T-helper 22 cell (primary cell): ENCODE measurements at places on chromosomes 2 and 18.

GRCh38 chr2:109253217-109253616, 124.2 kb downstream of the SH3RF3 start:
- DNase-seq = no peak

GRCh38 chr2:105576050-105576439, 168.7 kb upstream of the NCK2 start:
- DNase-seq = no peak

- no peak for DNase-seq
Observed at GRCh38 chr2:143807192-143807591, 678.0 kb downstream of the ARHGAP15 start.

- DNase-seq = no peak
Observed at GRCh38 chr18:36519358-36519757, 221.8 kb downstream of the FHOD3 start.

DNA sequence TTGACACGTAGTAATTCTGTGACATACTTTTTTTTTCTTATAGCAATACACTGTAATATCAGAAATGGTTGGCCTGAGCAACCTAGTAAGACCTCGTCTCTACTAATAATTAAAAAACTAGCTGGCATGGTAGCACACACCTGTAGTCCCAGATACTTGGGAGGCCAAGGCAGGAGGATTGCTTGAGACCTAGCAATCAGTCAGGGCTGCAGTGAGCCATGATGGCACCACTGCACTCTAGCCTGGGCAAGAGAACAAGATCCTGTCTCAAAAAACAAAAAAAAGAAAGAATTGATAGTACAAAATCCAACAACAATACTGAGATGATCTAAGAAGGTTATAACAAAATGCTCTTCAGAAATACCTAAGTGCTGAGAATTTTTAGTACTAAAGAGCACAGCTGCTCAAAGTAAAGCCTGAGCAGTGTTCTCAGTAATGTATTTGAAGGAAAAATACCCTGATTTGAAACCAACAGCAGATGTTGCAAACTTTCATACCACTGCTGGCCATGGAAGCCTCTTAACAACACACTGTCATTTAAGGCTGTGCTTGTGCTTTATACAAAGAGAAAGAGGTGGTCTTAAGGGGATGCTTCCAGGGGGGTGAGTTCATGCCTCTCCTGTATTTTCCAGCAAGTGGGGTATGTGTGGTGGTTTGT, 132.6 kb upstream of the CDCA7 start:
- no peak for DNase-seq

DNA sequence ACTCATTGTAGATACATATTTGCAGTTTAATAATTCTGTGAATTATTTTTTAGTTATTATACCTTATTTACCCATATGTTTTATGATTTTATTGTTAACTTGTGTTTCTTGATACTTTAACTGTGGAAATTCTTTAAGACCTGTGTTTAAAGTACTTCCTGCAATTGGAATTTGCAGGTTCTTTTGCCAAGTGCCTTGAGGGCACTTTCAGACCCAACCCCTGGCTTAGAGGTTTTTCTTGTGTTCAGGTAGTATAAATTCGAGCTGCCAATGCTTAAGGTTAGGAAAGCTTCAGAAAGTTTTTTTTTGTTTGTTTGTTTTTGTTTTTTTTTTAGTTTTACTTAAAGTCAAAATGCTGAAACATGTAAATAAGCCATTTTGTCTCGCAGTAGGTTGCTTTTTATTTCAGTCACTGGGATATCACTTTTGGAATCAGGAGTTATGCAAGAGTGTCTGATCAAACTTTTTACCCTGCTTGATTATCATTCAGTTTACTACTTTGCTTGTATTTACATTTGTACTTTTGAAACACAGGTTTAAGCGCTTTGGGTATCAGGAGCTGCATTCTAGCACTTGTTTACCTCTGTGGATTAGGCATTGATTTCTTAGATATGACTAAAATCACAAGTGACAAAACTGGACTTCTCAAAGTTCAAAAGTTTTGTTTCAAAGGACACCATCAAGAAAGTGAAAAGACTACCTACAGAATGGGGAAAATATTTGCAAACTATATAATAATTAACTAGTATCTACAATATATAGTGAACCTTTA, 31.8 kb downstream of the TDRD15 start:
- DNase-seq = no peak

DNA sequence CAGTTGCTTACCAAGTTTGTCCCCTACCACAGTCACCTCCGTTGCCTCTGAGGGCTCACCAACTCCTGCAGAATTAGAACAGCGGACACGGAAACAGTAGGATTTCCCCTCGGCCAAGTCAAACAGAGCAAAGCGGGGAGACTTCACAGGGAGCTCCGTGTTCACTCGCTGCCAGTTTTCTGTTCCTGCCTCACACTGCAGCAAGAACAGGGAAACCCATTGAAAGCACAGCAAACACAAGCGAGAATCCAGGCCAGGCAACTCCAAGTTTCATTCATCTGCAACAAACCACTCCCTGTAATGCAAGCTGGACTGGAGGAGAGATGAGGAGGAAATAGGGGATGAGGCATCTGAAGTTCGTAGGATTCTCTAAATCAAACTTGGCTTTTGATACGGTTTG, 84.2 kb downstream of the MYOM1 start:
- no peak for DNase-seq

DNA sequence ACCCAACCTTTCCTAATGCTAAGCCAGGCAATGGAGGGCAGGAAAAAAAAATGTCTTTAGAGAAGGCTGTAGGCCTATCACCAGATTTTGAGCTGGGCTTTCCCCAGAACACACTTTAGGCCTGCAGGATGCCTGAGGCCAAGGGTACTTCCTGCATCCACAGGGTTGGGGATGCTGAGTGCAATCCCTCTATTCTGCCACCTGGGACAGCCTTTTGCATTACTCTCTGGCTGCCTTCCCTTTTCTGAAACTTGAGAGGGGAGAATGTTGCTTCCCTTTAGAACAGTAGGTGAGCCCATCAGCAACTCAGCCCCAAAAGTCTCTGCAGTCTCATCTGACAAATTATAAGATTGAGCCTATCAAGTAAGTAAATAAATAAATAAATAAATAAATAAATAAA, 195.2 kb downstream of the SLC8A1 start:
- no peak for DNase-seq

- no peak for DNase-seq
Observed at GRCh38 chr2:60285626-60286316, 267.7 kb downstream of the BCL11A start.

GRCh38 chr18:70069965-70070364, 122.3 kb upstream of the CD226 start:
- no peak for DNase-seq

- DNase-seq = peak; percentile 11
Observed at GRCh38 chr2:20962939-20963557, 80.8 kb downstream of the APOB start.

DNA sequence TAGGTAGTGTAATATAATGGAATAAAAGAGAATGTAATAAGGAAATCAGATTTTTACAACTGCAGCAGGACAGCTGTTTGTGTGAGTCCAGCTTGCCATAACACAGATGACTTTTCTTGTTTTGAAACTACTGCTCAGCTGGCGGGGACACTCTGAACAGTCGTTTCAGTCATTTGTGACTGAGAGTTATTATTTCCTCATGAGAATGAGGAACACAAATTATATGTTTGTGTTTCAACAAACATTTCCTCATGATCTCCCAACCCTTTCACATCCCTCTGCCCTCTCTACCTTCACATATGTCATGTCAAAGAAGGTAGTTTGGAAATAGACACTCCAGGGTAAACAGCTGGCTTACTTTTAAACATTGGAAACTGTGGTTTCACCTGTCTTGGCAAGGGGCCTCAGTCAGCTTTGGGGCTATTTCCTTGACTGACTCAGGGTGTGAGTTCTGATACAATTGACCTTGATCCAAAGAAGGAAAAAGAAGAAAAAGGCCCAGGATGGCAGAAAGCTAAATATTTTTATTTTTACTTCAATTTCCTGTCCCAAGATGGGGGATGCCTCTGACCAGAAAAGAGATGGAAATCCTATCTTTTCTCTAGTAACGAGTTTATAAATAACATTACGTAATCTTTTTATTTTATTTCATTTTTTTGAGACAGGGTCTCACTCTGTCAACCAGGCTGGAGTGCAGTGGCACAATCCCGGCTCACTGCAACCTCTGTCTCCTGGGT, 593 bp downstream of the SP140L start:
- no peak for DNase-seq

GRCh38 chr2:11554399-11554716, 20.5 kb downstream of the GREB1 start:
- no peak for DNase-seq

- DNase-seq = no peak
Observed at GRCh38 chr18:68215931-68216330, 499.0 kb downstream of the TMX3 start.

GRCh38 chr2:146370826-146371225, 1474.0 kb upstream of the ACVR2A start:
- no peak for DNase-seq

GRCh38 chr18:48640566-48641270, 101.9 kb downstream of the CTIF start:
- no peak for DNase-seq

GRCh38 chr2:189729430-189729829, 33.2 kb downstream of the OSGEPL1 start:
- no peak for DNase-seq

- no peak for DNase-seq
Observed at GRCh38 chr2:152464851-152465470, 130.0 kb downstream of the FMNL2 start.

- DNase-seq = no peak
Observed at GRCh38 chr2:486371-486770, 190.8 kb downstream of the TMEM18 start.

DNA sequence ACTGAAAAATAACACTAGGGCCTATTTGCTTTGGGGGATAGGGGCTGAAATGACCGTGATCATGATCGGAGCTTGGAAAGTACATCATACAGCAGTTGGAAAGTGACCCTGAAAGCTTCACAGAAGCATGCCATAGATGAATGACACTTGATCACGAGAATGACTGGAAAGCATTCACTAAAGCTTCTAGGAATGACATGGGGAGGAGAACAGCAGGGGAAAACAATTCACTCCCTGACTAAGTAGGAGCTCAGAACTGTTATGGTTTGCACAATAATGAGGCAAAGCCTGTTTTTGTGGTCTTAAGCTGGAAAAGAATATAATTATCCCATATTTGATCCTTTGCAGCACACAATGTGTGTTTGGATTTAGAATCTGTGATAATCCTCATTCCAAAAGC, 237.5 kb downstream of the NOL4 start:
- DNase-seq = no peak

DNA sequence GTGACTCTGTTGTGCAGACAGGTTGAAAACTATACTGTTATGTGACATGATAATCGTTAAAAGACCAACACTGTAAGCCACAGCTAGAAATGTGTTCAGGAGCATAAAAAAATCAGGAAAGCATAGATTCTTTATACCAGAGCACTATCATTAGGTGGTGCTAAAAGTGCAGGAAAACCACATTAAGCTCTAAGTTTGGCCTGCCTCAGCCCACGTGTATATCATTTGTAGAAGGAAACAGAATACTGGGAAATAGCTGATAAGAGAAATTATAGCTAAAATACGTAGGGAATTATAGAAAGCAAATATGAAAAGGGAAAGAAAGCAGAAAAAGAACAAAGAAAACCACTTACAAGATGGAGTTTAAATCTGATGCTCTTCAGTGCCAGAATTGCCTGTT, 26.5 kb upstream of the C2orf74 start:
- DNase-seq = no peak

- no peak for DNase-seq
Observed at GRCh38 chr2:714005-714741, 37.0 kb upstream of the TMEM18 start.

DNA sequence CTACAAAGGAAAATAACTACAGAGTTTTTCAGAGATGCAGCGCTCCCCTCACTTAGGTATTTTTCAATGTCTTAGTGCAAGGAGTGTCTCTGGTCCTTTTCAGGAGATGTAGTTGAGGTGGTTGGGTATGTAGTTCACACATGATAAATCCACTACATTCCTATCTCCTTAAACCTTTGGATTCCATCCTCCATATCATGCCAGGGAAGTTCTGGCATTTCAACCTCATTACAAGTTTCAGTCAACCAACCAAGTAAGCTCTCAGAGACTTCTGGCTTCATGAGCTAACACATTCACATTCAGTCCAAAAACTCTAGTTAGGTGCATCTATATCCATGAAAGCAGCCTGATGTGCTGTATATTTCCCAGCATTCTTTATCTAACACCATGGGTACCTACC, 47.3 kb downstream of the MAP3K20 start:
- DNase-seq = no peak

- no peak for DNase-seq
Observed at GRCh38 chr18:48408111-48408726, 964 bp downstream of the ZBTB7C start.

DNA sequence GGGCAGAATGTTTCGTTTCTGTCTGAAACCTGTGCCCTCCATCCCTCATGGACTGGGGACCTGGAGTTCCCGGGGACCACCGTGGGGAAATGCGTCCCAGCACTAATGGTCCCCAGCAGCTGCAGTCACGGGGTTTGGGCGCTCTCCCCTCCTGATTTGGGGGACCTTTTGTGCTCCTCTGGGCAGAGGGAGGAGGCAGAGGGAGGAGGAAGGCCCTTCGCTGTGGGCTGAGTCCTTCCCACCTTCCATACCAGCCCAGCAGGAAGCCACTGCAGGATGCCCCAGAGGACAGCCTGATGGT, 3.2 kb downstream of the GPR35 start:
- DNase-seq = no peak

DNA sequence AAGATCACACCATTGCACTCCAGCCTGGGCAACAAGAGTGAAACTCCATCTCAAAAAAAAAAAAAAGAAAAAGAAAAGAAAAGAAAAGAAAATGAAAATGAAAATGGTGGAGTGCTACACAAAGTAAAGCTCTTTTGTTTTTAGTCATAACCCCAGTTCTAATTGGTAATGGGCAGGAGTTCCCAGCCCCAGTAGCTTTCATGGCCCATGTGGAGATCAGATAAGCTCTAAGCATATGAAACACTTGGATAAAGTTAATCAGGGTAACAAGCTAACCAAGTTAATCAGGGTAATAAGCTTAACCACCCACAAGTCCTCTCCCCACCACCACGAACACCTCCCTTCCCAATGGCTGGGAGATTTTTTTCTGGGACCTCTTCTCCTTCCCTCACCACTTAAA, 240.8 kb downstream of the BCL11A start:
- no peak for DNase-seq

DNA sequence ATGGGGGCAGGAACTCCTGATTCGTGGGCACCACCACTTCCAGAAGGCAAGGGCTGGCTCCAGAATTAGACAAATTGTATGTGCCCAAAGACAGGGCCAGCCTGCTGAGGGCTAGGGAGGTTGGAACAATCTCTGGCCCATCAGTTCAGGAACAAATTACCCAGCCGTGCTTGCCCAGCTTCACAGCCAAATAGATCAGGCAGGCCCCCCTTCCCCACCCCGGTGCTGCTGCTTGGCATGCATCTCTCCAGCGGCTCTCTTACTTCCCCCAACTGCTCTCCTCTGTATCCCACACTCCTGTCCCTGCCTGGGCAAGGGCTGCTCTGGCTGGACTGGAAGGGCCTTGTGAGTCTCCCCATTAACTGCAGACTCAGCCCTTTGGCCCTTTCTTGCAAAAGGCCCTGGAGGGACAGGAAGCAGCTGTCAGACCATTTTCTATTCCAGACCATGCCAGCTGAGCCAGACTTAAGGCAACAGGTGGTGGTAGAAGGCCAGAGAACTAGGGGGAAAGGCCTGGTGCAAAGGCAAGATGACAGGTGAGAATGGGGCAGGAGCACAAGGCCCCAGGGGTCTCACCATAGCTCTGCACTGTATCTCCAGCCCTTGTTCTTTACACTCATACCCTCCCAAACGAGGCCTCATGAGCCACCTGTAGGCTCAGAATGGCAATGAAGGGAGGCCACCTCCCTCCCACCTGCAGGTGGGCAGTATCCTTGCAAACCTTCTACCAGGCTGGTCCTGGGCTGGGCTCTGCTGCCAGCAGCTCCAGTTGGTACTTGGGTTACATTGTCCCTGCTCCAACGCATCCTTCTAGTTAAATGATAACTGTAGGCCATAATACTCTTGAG, 30.7 kb upstream of the ACAA2 start:
- no peak for DNase-seq
